Stimulated activated CD4-positive, alpha-beta T cell treated with anti-CD3 and anti-CD28 coated beads, Interleukin-15, amount 100 ng/mL, for 1 hour (primary cell): ENCODE measurements at places on chromosomes 1 and 21.

- no peak for DNase-seq
Observed at GRCh38 chr1:234489007-234489697, 10.2 kb upstream of the TARBP1 start.

- no peak for DNase-seq
Observed at GRCh38 chr21:33021667-33022066, 4.1 kb upstream of the OLIG2 start.

- no peak for DNase-seq
Observed at GRCh38 chr1:27011058-27011764, 1.4 kb downstream of the TENT5B start.

GRCh38 chr1:27001570-27002360 lies 8.3 kb downstream of the TRNP1 start:
- DNase-seq: no peak

DNA sequence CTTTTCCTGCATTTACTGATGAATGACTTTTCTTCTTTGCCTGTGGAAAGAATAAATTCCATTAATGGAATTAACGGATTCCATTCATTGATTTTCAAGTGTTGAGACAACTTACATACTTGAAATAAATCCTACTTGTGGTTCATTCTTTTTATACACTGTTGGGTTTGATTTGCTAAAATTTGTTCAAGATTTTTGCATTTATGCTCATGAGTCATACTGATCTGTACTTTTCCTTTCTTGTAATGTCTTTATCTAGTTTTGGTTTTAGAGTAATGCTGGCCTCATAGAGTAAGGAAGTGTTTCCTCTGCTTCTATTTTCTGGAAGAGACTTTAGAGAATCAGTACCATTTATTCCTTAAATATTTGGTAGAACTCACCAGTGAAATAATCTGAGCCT lies 14.4 kb downstream of the UROD start:
- no peak for DNase-seq
